ENCODE measurements at places on chromosomes 2 and 18.

GRCh38 chr2:227855440-227855839 lies 16.0 kb upstream of the DAW1 start:
- DNase-seq: no peak

DNA sequence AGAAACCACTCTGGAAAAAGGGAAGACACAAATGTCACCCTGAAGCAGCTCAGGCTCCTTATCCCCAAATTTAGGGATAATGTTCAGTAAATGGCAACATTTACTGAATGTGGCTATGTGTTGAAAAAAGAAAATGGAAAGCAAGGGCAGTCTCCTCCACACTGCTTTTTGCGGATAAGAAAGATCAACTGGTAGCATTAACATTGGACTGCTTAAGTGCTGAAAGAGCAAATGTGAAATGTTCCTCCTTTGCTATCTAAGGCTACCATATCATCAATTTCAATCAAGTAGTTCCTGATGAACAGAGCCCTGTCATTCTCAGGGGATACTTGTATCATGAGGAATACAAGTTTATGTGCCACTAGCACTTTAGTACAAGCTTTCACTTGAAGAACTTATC lies 12.5 kb downstream of the FBXO11 start:
- DNase-seq: no peak

GRCh38 chr2:8118940-8119781 lies 562.7 kb upstream of the ID2 start:
- DNase-seq: no peak

DNA sequence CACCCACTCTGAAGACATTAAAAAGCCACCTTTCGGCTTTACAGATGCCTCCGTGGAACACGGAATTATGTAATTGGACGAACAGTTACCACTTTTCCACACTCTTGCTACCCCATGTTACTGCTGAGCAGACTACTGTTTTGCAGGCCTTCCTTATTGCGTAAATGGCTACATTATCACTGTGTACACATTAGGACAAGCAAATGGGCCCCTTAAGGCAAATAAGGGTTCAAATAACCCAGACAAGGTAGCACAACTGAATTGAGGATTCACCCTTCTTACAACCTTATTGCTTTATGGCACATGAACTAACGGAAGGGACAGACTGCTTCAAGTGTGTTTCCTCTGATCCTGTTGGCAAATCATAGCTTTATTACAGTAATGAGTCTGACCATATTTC lies 832.2 kb upstream of the FANCL start:
- no peak for DNase-seq

DNA sequence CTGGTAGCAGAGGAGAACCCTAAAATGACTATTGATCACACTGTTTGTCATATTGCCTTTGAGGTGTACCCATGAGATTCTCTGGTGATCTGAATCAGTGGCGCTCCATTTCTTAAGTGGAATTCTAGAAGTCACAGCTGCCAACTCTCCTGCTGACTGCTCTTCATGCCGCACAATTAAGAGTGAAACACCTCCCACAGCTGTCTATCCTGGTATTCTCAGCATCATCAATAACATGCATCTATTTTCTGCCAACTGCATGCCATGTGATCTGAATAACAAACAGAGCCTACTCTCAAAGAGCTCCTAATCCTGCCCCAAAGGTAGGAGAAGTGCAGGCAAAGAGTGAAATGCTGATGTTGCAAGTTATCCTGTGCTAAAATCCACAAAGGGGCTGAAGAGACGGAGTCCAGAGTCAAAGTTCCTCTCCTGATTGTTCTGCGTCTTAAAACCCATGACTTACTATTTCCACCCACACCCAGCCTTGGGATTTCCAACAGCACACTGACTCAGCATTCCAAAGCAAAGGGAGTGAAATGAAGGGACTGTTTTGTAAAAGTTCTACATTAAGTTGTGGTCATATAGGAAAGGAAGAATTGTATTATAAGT lies 13.7 kb upstream of the DAPL1 start:
- DNase-seq: no peak

DNA sequence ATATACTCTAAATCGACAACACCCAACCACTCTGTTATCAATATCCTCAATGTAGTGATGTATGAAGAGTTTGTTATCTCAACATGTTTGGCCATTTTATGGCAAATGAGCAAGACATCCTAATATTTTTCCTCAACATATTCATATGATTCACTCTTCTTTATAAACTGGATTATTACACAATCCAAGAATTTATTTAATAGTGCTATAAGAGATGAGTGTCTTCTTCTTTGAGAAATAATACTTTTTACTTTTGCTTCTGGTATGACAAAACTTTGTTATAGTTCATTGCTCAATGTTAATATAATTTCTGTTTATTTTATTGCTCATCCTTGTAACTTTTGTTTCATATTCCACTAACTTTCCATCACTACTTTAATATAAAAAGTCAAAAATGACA lies 44.3 kb downstream of the SCN9A start:
- no peak for DNase-seq

- DNase-seq: no peak
Measured at GRCh38 chr2:188979187-188980114, 5.3 kb downstream of the COL3A1 start.

All from BJ (cell line).